ENCODE measurements at places on chromosomes 11 and 22. TPM values are rescaled to one million over a fixed set of nuclear protein-coding genes. Genes with fewer than 3 reads are reported as not detected.

- DNase-seq: peak; percentile 63
Measured at GRCh38 chr22:45742866-45743450, 71.3 kb downstream of the ATXN10 start.

Gene TRIM29
- polyA plus RNA-seq: 0.86 TPM

DNA sequence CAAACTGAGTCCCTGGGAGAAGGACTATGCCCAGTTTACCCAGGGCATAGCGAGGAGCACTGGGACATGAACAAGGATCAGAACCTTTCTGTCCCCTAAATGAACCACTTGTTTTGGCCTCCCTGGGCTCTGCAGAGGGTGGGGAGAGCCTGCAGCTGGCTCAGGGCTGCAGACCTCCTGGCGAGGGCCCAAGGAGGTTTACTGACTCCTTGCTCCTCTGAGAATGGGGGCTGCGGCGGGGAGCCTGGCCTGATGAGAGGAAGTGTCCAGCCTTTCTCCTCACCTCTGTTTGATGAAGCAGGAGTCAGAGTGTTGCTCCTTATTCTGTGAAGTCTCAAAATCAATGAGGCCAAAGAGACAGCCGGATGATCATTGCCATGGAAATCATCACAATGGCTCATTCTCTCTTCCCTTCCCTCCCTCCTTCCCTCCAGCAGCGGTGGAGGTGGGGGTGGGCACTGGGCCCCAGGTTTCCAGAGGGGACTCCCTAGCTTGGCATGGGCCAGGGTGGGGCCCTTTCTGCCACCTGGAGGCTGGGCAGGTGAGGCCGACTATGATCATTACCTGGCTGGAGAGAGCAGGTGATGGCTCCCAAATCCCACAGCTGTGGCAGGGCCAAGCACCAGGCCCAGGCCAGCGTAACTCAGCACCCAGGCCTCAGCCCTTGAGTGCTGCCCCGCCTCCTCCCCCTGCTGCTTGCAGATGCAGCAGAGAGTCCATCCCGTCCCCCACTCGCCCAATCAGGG, 169.7 kb downstream of the CEP164 start:
- no peak for DNase-seq

- no peak for DNase-seq
Measured at GRCh38 chr22:21800552-21801303, 65.1 kb upstream of the YPEL1 start.

DNA sequence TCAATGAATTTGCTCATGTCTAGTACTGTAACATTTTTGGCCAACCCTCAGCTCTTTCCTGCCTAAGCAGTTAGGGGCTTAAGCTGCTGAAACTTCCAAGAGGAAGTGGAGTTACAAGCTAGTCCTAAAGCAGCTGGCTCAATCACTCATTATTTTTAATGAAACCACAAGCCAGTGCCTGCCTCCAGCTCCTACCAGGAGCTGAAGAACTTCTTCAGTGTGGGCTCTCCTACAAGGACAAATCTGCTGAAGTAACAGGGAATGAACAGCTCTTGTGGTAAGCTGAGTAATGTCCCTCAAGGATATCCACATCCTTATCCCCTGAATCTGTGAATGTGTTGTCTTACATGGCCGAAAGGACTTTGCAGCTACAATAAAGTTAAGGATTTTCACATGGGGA, 112.5 kb downstream of the BBOX1 start:
- no peak for DNase-seq

GRCh38 chr11:69682681-69683326, 7.7 kb upstream of the LTO1 start:
- no peak for DNase-seq

DNA sequence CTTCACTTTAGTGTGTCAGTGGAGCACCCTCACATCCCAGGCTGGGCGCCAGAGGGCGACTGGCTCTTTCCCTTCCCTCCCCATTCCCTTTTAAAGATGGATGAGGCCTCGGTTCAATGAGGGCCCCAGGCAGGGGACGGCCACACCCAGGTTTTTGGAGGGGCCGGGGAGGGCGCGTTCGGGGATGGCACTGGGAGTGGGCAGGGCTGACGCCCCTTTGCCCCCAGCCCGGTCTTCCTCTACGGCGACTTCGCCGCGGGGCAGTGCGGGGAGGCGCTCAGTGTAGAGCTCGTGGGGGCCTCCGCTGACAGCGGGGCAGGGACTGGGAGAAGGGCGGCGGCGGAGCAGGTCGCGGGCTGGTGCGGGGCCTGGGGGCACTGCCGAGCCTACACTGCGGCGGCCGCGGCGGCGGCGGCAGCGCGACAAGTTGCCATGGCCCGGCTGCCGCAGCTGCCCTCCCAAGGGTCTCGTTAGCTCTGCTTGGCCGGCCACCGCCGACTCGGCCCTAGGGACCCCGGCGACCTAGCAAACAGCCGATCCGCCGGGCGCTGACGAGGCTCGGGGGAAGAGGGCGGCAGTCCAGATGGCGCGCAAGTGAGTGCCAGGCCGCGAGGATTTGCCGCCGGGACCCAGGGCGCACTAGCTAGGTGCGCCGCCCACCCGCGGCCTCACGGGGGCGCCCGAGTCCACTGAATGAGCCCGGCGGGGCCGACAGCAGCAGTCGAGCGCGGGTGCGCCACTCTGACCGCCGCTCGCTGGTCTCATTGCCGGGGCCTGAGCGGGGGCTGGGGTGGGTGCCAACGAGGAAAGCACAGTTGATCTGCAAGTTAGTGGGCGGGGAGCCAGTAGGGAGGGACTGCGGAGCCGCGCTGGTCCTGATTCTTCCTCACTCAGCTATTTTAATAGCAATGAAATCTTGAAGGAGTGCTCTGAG, 92.7 kb downstream of the RRM1 start:
- peak; percentile 90 for DNase-seq

DNA sequence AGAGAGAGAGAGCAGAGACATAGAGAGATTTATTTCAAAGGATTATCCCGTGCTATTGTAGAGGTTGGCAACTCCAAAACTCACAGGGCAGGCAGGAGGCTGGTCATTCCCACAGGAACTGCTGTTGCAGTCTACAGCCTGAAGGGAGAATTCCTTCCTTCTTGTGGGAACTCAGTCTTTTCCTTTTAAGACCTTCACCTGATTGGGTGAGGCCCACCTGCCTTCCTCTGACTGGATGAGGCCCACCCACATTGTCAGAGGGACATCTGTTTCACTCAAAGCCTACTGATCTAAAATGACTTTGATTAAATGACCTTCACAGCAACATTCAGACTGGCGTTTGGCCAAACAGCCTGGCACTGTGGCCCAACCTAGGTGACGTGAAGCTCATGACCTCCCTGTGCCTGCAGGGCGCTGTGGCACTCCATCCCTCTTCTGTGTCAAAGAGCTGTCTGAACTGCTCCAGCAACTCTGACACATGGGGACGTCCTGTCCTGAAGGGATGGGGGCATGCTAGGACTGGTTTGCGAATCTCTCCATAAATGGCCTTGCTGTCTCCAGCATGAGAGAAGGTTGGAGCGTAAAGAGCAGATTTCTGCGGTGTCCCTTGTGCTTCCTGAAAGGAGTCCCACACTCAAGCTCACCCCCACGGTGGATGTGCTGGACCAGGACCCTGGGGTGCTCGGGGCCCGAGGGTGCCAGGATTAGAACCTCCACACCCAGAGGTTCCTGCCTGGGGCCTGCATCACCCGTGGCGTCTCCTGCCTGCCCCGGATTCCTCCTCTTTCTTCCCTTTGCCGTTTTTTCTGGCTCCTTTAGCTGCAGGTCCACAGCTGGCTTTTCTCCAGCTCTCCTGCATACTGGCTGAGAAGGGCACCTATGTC, 20.7 kb downstream of the KRTAP5-5 start:
- no peak for DNase-seq

GRCh38 chr11:92409956-92410355, 185.3 kb downstream of the FAT3 start:
- DNase-seq: no peak

GRCh38 chr11:93733474-93733873, 7.8 kb downstream of the TAF1D start:
- DNase-seq: no peak

DNA sequence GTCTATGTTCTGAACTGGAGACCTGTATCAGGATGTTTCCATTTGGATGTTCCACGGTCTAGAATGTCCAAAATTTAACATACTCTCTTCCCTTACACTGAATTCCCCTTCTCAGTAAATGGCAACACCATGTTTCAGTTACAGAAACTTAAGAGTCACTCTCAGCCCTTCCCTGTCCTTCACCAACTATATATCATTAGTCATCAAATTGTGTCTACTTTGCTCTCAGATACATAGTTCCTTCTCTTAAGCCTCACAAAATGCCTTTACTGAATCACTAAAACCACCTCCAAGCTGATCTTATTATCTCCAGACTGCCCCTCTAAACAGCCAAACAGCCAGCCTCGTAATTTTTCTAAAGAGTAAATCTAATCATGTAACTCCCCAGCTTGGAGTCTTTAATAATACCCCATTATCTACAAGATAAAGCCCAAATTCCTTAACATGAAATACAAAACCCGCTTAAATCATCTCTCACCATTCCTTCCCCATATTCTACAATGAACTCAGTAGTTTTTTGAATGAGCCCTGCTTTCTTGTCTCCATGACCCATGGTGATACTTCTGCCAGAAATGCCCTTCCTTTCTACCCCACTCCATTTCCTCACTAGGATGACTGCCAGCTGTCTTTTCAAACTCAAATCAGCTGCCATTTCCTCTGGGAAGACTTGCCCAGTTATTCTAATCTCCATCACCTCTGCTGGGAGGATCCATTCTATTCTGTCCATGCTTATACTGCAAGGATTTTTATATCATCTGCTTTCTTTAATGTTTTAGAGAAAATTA, 102.7 kb upstream of the ARHGAP42 start:
- no peak for DNase-seq

DNA sequence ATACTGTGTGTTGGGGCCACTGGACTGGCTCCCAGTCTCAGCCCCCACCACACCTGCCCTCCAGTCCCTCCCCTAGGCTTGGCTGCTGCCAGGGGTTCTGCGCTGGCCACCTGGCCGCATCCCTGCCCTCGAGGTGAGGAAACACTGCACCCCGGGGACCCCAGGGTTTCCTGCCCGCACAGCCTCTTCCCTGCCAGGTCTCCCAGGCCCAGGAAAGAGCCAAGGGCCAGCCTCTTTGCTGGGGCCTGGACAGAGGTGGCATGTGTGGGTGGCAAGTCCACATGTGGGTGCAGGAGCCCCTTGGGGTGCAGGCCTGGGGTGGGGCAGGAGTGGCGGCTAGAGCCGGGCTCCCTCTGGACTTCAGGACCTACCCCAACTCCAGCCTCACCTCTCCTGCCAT, 2.5 kb downstream of the EPS8L2 start:
- DNase-seq: no peak

- DNase-seq: peak; percentile 70
Measured at GRCh38 chr11:119320776-119321524, 4.0 kb upstream of the MCAM start.

DNA sequence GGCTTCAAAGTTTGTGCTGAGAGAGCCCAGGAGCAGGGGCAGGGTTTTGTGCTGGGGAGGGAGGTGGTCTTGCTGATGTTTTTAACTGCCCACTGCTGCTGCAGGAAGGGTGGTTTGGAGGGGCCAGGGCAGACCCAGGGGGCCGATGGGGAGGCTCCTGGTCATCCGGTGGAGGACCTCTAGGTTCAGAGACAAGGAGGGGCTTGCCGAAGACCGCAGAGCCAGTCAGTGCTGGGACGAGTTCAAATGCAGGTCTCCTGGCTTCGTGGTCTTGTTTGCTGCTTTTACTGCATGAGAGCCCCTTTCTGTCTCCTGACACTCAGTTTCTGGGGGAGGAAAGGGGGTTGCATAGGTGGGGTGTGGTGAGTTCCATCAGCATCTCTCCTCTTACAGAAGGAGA, 26.0 kb downstream of the CACNA1I start:
- DNase-seq: no peak

DNA sequence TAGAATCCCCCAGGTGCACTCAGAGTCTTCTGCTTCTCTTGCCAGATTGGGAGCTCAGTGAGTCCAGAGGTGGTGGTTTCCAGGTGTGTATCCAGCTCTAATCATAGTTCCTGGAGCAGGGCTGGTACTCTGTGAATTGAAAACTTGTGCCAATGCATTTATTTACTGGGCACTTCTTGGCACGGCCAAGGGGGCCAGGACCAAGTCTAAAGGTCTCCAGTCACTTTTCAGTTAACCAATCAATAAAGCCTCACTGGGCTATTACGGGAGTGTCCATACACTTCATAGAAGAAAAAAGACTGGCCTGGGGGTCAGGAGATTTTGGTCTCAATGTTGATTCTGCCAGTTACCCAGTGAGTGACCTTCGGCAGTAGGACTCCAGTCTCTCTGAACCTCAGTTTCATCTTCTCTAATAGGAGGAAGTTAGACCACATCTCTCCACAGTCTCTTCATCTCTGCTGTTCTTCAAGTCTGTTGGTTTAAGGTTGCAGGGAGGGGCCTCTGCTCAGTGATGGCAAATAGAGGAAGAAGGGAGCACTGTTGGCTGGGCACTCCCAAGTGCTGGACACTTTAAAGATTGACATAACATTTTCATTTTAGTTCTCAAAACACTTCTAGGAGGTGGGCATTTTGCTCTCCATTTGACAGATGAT, 188.5 kb upstream of the E2F8 start:
- no peak for DNase-seq

DNA sequence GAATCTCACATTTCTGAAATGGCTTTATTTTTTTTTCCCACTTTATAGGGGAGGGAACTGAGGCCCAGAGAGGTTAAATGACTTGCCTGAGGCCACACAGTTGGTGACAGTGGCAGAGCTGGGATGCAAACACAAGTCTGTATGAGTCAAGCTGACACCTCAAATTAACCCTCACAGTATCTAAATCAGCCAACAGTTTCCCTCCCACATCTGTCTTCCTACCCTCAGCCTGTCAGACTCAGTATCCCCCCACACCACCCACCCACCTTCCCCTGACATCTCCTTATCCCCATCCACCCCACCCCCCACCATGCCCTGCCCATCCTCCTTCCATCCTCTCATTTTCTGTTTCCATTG, 95.2 kb downstream of the TP53I11 start:
- DNase-seq: no peak

Gene GLYAT
- polyA plus RNA-seq: not detected

- no peak for DNase-seq
Measured at GRCh38 chr11:70204466-70204799, 1.3 kb downstream of the FADD start.

DNA sequence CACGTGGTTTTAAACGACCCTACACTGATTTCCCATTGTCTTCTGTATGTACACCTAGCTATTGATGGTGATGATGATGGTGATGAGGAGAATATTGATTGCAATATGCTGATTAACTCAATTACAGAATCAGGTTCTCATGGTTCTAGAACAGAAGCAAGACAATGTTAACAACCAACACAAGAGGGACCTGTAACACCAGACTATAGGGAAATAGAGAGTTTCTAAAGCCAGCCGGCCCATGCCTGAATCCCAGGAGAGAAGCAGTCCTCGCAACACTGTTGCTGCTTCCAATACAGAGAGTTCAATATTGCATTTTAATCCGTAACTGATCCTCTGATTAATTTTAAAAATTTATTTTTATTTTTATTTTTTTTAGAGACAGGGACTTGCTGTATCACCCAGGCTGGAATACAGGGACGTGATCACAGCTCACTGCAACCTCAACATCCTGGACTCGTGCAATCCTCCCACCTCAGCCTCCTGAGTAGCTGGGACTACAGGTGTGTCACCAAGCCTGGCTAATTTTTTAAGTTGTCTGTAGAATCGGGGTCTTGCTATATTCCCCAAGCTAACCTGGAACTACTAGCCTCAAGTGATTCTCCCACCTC, 22.2 kb upstream of the UBASH3B start:
- DNase-seq: peak; percentile 83
